ENCODE measurements at places on chromosomes 11 and 22.

GRCh38 chr11:112082729-112083128, 3.8 kb downstream of the TIMM8B start:
- no peak for DNase-seq

DNA sequence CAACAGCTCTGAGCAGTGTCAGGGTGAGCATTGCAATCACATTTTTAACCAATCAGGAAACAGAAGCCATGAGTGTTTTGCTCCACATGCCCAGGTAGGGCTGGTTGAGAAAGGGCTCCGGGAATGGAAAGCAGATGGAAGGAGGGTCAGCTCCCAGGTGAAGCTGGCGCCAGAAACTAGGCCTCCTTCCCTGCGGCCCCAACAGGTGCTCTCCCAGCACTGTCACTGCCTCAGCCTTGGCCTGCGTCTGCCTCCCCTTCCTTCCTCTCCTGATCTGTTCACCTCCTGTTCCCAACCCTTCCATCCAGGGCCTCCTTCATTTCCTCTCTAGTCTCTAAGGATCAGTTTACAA, 4.6 kb upstream of the VSIG10L2 start:
- DNase-seq = no peak

DNA sequence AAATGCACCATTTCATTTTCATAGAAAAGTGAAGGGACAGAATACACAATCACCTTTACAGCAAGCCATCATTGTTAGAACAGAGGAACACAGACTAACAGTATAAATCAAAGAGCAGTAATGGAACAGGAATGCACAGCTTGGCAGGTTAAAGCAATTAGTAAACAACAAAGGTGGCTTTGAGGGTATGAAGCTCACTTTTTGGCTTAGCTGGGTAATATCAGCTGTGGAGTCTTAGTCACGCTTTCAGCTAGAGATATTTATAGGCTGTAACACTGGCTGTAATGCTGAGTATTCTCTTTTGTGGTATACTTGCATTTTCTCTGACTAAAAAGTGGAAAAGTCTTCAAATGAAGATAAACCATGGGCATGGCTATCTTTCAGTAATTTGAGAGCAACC, 1780.5 kb downstream of the LRRC4C start:
- DNase-seq = no peak

DNA sequence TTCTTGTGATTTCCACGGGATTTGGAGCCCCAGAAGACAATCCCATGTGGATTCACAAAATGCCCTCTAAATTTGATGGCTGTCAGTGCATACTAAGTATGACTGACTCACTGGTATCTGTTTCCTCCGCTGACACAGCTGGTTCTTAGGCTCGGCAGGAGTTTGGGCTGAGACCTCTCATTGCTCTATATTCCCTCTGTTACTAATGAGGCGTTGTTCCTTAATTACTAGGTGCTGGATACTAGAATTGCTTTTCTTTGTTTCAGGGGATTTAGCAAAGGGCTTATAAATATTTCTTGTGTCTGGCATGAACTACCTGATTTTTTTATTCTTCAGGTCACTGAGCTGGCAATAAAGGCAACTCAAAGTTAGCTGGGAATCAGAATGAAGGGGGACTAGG, 53.2 kb upstream of the EHF start:
- no peak for DNase-seq

DNA sequence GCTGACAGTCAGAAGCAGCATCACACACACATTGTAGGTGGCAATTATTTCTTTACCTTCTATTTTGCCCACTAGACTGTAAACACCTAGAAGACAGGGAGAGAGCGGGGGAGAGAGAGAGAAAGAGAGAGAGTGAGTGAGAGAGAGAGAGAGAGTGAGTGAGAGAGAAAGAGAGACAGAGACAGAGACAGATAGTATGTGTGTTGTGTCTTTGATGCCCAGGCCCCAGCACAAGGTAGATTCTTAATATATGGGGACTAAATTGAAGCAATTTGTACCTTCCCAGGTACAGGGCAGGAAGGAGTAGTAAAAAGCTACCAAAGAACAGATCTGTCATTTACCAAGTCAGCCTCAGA, 163.7 kb downstream of the PKNOX2 start:
- no peak for DNase-seq

DNA sequence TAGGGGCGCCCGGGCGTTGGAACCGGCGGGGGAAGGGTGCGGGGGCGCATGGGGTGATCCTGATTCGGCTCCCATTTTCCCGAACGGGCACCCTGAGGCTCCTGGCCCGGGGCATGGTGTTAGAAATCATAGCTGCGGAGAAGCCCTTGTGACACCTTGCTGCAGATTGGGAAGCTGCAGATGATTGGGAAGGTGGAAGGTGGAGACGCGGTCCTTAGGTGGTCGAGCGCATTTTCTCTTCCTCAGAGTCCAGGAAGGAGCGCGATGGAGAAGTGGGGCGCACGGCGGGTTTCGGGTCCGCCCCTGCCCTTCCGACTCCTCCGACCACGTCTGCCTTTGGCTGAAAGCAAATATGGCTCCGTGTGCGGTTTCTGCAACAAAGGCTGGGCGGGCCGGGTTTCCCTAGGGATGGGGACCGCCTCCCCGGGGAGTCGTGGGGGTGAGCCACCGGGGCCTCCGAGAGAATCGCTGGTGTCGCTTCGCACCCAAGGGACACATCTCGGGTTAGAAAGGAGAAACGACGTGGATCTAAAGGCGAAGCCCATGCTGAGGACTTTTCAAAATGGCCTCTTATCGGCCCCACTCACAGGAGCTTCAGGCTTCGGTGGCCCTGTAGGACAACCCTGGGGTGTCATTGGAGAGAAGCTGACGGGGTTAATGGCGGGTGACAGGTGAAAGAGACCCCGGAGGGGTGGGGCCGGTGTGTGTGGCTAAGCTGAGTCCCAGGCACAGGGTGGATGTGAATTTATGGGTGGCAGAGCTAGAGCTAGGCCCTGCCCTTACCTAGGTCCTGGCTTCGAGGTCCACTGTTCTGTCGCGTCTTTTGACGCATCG, 707 bp upstream of the FTH1 start:
- DNase-seq = no peak

GRCh38 chr11:68924073-68924925, 20.6 kb downstream of the IGHMBP2 start:
- no peak for DNase-seq
